ENCODE measurements at places on chromosomes 12 and 14.

GRCh38 chr14:77620222-77620870 lies 3.9 kb upstream of the SPTLC2 start:
- DNase-seq, result no peak

DNA sequence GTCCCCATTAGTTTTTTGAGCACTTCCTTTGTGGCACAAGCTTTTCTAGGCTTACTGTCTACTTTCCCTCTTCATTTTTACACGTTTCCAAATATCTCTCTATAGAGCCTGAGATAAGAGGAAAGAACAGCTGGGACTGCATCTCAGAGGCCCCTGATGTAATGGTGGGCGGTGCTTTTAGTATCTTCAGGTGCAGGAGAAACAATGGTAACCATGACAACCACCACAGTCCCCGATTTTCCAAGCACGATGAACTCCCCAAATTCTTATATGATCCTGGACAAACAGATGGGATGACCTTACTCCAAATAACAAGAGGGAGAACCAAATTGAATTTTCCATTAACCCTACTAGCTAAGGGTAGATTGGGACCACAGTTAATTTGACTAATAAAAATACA lies 103.3 kb downstream of the AEBP2 start:
- no peak for DNase-seq

GRCh38 chr12:94386422-94386821 lies 73.2 kb downstream of the CEP83 start:
- no peak for DNase-seq

DNA sequence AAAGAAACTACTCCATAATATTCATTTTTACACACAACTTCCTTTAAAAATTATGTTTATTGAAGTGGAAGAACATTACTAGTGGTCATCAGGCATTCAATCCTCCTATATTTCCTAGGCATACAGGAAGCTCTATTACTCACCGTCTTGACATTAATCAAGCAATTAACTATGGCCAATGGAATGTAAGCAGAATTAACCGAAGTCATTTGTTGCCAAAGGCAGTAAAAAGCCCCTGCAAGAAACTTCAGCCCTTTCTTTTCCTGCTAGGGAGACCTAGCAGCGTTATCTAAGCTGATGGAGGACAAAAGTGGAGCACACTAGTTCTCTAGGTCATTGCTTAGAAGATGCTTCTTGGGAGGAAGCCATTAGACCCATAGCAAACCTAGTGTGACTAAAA lies 399.6 kb downstream of the KCNH5 start:
- DNase-seq, result no peak

- DNase-seq, result no peak
Observed at GRCh38 chr12:34394211-34395055, 372.1 kb downstream of the ALG10 start.

GRCh38 chr12:116713527-116713926 lies 24.3 kb downstream of the SPRING1 start:
- DNase-seq, result no peak

- no peak for DNase-seq
Observed at GRCh38 chr14:57302883-57303282, 34.1 kb downstream of the AP5M1 start.

DNA sequence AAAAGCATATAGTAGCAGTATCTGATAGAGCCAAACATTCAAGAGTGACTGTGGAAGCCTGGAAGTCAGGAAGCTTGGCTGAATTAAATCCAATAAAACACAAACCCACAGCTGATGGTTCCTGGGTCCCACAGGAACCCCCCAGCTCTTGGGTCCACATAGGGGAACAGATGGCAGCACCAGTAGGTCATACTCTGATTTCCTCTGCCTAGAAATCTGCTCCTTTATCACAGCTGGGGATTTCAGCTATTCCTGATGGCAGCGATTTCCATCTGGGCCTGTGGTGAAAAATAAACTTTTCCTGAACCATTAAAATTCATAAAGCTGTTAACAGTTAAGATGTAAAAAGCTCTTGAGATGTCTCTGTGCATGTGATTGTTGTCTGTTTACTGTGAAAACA lies 202.0 kb upstream of the FRMD6 start:
- DNase-seq, result no peak
